ENCODE measurements at places on chromosomes 3 and 15. TPM values are rescaled to one million over a fixed set of nuclear protein-coding genes. Genes with fewer than 3 reads are reported as not detected.

Gene C3orf49
- not detected for total RNA-seq

Gene RBPMS2
- total RNA-seq, result 0.09 TPM

Gene PXYLP1
- total RNA-seq, result 9.1 TPM

Gene ANKRD63
- not detected for total RNA-seq

Gene IL5RA
- total RNA-seq, result not detected

Data from fibroblast of the aortic adventitia (primary cell).